Activated CD4-positive, alpha-beta T cell treated with anti-CD3 and anti-CD28 coated beads for 24 hours (primary cell): ENCODE measurements at places on chromosomes 2 and 18.
A peak's percentile ranks its signal among the peaks of the same experiment; 100 is the strongest.

DNA sequence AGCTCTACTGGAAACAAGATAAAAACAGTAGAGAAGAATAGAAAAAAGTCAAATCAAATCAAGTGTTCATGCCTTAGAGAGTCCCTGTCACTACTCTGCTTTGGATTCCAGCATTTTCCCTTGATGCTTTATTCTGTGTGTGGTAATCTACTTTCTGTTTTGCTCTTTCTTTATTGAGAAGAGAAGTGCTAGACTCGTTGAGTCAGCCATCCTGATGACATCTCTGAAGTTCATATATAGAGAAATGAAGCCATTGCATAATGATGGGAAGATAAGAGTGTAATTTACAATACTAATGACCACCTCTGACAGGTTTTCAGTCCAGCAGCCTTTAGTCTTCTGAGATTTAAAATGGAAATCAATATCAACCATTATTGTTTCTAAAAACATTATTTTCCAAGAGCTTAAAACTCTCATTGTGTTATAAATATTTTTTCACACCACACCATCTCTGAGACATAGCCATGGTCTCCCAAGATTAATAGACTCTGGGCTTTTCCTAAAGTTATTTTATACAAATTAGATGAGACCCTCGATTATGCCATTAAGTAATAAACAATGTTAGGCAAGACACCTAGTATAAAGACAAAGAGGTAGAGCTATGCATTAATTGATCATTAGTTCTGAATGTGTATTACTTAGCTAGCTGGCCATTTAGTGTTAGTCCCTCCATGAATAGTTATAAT, 679.0 kb upstream of the ACVR2A start:
- DNase-seq, result no peak

GRCh38 chr2:42967959-42968674, 175.7 kb upstream of the HAAO start:
- no peak for DNase-seq

- no peak for DNase-seq
Measured at GRCh38 chr2:137928547-137929518, 35.4 kb upstream of the HNMT start.

- no peak for DNase-seq
Measured at GRCh38 chr2:142857256-142858164, 20.0 kb upstream of the KYNU start.

GRCh38 chr18:32930695-32931301, 158.0 kb upstream of the KLHL14 start:
- no peak for DNase-seq

DNA sequence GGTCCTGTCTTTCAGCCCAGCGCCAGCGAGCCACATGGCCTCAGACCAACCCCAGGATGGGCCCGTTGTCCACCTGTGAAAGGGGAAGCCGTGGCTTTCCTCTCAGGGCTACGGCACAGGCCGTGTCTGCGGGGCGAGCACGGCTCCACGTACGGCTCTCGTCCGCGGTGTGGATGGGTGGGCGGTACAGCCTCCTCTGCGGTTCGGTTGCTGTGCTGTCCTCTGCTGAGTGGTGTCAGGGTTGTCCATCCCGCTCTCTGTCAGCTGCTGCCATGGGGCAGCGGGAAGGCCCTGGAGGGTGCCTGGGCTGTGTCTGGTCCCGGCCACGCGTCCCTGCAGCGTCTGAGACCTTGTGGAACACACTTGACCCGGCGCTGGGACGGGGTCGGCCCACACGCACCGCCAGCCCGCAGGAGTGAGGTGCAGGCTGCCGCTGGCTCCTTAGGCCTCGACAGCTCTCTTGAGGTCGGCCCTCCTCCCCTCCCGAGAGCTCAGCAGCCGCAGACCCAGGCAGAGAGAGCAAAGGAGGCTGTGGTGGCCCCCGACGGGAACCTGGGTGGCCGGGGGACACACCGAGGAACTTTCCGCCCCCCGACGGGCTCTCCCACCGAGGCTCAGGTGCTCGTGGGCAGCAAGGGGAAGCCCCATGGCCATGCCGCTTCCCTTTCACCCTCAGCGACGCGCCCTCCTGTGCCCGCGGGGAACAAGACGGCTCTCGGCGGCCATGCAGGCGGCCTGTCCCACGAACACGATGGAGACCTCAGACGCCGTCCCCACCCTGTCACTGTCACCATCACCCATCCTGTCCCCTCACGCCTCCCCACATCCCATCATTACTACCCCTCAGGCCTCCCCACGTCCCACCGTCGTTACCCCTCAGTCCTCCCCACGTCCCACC, 128.7 kb downstream of the NFATC1 start:
- DNase-seq, result peak; percentile 44

DNA sequence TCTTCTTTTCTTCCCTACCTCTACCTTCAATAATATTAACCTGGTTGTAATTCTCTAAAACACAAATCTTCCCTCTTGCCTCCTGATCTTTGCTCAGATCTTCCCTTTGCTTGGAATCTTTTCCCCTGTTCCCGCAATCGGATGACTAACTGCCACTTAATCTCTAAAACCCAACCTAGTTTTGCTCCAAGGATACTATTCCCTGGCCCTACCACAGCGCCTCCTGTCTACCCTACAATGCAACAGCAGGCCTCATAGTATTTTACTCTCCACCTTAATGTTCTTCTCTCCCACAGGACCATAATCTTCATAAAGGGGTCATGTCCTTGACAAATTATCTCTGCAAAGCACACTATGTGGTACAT, 246.8 kb upstream of the TNP1 start:
- no peak for DNase-seq

GRCh38 chr2:6140509-6140908, 448.3 kb downstream of the SOX11 start:
- DNase-seq, result no peak

DNA sequence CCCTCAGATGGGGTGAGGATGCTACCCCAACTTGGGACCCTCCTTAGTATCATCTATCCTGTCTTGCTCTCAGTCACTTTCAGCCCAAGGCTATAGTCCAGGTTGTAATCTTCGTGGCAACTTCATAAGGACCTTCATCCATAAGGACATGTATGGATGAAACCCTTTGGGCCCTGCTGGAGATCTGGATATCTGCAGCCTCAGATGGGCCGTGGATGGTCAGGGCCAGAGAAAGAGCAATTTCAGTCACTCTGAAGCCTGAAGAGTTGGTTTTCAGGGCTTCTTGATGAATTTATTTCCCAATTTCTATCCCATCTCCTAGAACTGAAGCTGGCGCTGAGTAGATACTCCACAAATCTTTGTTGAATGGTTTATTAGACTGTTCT, 28.7 kb downstream of the RHOB start:
- no peak for DNase-seq

DNA sequence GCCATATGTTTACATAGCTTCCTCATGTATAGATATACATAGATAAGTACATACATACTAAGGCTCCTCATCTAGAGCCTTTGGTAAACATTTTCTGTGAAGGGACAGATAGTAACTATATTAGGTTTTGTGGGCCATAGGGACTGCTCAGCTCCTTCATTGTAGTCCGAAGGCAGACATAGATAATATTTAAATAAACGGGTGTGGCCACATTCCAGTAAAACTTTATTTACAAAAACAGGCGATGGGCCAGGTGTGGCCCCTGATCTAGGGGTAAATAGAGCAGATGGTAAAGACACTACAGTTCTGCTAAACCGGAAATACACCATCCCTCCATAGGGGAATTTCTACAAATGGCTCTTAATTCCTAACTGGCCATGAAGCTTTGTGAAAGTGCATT, 7.3 kb downstream of the COQ10B start:
- DNase-seq, result no peak

DNA sequence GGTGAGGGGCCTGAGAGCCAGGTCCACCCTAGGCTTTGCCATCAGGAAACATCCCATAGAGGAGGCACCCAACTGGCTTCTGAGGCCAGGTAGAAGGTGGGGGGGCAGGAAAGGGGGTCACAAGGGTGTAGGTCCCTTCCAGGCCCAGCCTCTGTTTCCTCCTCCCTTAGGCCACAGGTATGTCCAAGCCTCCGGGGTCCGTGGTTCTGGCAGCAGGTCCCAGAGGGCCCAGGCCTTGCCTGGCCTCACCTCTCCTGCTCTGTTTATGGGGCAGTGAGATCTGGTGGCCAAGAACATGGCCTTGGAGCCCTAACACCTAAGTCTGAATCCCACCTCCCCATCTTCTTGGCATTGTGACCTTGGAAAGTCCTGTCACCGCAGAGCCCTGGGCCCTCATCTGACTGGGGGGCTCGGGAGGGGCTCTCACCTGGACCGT, 21.6 kb upstream of the GPR17 start:
- no peak for DNase-seq

GRCh38 chr18:74284191-74284979, 7.4 kb downstream of the CYB5A start:
- no peak for DNase-seq

DNA sequence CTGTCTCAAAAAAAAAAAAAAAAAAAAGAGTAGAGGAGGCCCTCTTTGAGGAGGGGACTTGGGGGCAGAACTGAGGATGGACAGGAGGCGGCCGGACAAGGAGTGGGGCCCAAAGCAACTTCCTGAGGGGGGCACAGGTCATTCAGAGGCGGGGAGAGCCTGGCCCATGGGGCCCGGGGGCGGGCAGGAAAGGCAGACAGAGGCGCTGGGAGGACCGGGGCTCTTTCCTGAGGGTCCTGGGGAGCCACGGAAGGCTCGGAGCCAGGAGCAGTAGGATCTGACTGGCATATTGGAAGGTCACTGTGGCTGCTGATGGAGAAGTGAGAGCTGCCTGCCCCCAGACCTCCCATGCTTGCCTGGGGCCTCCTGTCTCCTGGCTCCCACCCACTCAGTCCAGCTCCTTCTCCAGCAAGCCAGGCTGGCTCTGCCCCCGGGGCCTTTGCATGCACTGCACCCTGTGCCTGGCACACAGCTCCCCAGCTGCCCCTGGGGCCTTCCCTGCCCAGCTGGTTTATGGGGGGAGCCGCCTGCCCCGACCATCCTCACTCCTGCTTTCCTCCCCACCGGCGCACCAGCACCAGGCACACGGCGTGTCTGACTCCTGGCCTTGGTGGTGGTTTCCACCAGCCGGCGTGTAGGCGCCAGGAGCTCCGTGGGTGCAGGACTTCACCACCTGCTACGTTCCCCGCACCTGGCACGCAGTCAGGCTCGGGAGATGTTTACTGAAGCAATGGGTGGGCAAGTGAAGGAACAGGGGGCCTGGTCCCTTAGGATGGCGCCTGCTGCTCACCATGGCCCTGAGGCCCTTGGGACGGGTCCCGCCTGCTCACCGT, 5.6 kb downstream of the ESPNL start:
- DNase-seq, result no peak

GRCh38 chr2:169803480-169803879, 4.8 kb downstream of the SSB start:
- no peak for DNase-seq

DNA sequence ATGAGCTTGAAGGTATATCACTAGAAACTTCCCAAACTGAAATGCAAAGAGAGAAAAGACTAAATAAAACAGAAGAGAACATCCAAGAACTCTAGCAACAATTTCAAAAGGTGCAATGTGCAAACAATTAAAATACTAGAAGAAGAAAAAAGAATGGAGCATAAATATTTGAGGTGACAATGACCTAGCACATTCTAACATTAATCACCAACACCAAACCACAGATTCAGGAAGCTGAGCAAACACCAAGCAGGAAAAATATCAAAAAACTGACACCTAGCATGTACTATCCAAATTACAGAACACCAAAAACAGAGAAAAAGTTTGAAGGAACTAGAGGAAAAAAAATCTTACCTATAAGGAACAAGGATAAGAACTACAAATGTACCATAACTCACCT, 460.8 kb downstream of the IRS1 start:
- DNase-seq, result no peak

DNA sequence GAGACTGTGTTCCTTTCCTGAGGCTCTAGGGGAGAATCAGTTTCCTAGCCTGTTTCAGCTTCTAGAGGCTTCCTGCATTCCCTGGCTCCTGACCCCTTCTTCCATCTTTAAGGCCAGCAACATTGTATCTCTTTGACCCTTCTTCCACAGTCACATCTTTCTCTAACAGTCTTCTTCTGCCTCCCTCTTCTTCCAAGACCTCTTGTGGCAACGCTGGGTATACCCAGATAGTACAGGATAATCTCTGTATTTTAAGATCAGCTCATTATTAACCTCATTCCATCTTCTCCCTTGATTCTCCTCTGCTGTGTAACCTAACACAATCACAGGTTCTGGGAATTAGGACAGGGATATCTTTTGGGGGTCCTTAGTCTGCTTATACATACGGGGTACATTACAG, 8.9 kb upstream of the MYL12A start:
- DNase-seq, result no peak

DNA sequence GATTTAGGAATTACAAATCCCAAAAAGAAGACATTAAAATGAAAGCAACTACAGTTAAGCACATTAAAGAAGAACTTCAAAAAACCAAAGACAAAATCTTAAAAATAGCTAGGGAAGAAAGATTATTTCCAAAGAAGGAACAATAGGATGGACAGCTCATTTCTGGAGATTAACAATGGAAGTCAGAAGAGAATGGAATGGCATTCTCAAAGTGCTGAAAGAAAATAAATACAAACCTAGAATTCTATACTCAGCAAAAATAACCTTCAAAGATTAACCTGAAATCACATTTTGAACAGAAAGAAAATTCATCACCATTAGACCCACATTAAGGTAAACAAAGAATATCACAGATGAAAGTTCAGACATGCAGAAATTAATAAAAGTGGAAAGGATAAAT, 229.2 kb downstream of the HDAC4 start:
- no peak for DNase-seq

DNA sequence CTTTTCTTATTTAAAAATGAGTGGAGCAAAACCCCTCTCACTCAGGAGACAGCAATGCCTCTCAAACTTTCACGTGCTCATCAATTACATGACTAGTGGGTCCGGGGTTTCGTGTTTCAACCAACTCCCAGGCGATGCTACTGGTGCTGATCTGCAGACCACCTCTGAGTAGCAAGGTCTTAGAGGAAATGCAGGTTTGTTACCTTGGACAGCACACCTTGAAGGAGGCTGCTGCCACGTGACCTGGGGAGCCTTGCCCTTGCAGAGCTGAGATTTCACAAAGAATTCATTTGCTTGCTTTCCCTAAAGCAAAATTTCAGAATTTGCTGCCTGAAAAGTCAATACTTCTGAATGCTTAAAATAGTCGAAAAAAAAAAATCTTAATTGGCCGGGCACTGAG, 32.4 kb downstream of the SMIM21 start:
- no peak for DNase-seq

DNA sequence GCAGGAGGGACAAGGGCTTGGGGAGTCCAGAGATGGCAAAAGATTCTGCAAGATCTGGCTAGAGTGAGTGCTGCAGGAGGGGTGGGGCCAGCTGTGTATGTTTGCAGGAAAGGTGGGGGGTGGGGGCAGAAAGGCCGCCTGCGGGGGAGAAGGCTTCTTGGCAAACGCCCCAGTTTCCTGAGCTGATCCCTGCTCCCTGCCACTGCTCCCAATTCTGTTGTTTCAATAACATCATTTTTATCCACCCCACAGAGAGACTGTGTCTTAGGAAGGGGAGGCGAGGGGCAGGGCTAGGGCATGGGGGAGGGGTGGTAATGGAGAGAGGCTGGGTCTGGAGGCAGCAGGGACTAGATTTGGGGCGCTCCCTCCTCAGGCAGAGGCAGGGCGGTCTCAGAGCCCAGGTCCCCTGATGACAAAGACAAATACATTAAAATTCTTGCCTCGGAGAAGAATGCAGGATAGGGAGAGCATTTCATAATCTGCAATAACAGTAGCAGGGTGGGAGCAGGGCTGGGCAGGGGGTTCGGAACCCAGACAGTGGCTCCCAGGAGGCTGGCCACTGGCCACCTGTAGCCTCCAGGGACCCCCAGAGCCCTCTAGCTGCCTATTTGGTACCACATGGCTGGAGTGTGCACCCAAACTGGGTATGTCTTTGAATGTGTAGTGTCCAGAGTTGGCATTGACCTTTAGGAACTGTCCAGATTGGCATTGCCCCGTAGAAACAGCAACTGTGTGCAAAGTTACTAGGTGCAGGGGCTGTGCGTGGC, 2.1 kb upstream of the WNT6 start:
- DNase-seq, result no peak

GRCh38 chr2:27489118-27489497, 435 bp downstream of the IFT172 start:
- no peak for DNase-seq
